Stimulated activated CD4-positive, alpha-beta T cell treated with anti-CD3 and anti-CD28 coated beads, Interleukin-2, amount 100 ng/mL, for 4 hours (primary cell): ENCODE measurements at places on chromosomes 7 and 10.

- DNase-seq: no peak
Measured at GRCh38 chr10:61197057-61197456, 253.1 kb upstream of the RHOBTB1 start.

DNA sequence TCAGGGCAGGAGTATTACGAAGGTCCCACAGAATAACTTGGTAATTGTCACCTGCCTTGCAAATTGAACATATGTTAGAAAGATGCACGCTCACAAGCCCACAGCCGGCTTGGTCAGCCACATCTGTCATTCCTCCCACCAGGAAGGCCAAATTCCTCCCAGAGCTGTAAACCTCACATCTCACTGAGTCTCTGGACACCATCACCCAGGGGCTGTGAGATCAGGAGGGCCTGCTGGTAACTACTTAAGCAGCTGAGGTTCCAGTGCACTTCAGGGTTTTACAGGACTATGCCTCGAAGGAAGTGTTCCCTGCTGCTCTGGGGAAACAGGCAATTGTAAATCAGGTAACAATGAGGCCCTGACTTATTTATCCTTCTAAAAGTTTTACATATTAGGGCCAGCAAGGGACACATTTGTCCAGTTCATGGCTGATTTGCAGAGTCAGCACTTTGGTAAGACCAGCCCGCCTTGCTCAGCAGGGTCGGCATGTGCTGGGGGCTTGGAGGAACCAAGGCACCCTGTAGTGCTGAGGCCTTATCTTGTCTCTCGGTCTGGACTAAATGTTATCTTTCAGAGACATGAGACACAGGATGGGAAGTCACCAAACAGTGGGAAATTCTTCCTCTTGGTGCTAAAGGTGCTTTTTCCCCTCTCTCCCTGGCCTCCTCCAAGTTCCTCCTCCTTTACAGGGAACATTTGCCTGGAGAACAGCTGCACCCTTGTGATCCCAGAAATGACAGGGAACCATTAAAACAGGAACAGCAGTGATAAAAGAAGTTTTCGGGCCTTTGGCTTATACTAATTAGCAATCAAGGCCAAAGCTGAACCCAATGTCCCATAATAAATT is 34.3 kb downstream of the PYROXD2 start:
- DNase-seq: no peak

- no peak for DNase-seq
Measured at GRCh38 chr7:120742372-120742771, 115.6 kb downstream of the TSPAN12 start.

- DNase-seq: no peak
Measured at GRCh38 chr7:82188636-82189035, 254.9 kb downstream of the CACNA2D1 start.

- DNase-seq: no peak
Measured at GRCh38 chr10:13882119-13882711, 295.4 kb downstream of the PRPF18 start.
